ENCODE measurements at places on chromosomes 2 and 18. TPM values are rescaled to one million over a fixed set of nuclear protein-coding genes. Genes with fewer than 3 reads are reported as not detected.

NR4A2 gene
- 6.1 TPM for total RNA-seq

AQP12A gene
- total RNA-seq, result not detected

ERFE gene
- total RNA-seq, result 0.74 TPM

INPP5D gene
- total RNA-seq, result 2.7 TPM

KANSL3 gene
- 26.3 TPM for total RNA-seq

Data from temporal lobe (tissue), 4 donors.